ENCODE measurements at places on chromosomes 2 and 18.
A peak's percentile ranks its signal among the peaks of the same experiment; 100 is the strongest.

DNA sequence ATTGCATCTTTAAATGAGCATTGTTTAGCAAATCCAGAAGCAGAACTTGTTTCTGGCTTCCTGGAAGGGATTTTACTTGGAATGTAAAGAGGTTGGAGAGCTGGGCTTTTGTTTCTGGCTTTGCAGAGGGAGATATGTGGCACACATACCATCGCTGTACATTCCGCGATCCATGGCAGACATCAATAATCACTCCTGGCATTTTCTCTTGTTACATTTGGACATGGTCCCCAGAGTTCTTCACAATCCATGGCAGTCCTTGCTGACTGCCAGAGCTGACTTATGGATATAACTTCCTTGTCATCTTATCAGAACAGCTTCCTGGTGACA lies 445.6 kb upstream of the SPRED2 start:
- no peak for DNase-seq

DNA sequence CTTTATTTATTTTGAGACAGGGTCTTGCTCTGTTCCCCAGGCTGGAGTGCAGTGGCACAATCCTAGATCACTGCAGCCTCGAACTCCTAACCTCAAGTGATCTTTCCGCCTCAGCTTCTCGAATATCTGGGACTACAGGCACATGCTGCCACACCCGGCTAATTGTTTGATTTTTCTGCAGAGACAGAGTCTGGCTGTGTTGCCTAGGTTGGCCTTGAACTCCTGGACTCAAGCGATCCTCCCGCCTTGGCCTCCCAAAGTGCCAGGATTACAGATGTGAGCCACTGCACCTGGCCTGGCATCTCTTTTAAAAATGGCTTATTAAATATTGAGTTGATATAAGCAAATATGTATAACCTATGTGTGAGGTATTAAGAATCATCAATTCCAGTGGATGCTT lies 209.5 kb downstream of the FAM210A start:
- DNase-seq = no peak

GRCh38 chr2:79994161-79994560 lies 310.4 kb downstream of the LRRTM1 start:
- peak; percentile 77 for DNase-seq

DNA sequence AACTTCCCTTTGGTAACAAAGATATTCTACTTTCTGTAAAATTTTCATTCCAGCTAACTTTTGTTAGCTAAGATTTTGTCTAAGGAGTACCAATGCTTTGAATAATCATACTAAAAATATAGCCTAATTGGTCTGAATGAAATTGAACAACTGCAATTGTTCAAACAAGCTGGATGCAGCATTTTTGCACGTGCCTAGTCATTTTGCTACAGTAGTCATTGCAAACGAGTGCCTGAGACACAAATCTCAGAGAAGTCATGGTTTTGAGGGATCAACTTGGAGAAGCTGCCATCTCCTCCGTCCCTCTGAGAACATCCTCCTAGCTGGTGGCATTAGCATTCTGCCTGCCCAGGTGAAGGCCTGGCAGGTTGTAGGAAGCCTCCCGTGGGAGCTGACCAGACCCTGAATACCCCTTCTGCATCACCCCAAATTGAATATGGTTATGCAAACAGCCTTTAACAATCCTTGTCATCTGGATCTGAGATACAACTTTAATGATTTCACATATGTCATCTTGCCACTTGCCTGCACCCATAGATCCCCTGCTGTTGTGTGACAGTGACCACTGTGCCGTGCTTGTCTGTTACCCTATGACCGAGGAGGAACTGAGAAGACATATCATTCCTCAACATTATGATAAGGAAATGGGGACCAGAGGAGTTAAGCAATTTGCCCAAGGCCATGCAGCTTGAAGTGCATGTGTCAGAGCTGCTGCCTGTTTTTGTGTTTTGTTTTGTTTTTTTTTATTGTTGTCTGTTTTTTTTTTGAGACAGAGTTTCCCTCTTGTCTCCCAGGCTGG lies 29.1 kb upstream of the MGAT4A start:
- DNase-seq = peak; percentile 79

GRCh38 chr2:38465789-38466127 lies 88.7 kb upstream of the ATL2 start:
- peak; percentile 69 for DNase-seq

DNA sequence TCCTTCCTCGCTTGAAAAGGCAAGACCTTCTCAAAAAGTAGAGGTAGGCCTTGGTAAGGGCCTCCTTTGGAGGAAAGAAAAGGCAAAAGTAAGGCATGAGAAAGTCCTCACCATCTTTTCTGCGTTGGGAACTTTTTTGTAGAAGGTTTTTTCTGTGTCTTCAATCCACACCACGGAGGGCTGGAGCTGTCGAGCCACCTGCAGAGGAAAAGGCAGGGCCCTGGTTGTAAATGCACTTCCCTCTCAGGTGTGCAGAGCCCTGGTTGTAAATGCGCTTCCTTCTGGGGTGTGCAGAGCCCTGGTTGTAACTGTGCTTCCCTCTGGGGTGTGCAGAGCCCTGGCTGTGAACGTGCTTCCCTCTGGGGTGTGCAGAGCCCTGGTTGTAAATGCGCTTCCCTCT lies 80.2 kb upstream of the ASB18 start:
- no peak for DNase-seq

- no peak for DNase-seq
These were observed 14.2 kb downstream of the HPCAL1 start for GRCh38 chr2:10316860-10317259.

- peak; percentile 7 for DNase-seq
These were observed 259.7 kb downstream of the PDE11A start for GRCh38 chr2:177812713-177813396.

GRCh38 chr2:61499060-61499459 lies 28.2 kb upstream of the USP34 start:
- DNase-seq = no peak

GRCh38 chr2:39724828-39725144 lies 54.3 kb downstream of the THUMPD2 start:
- no peak for DNase-seq

DNA sequence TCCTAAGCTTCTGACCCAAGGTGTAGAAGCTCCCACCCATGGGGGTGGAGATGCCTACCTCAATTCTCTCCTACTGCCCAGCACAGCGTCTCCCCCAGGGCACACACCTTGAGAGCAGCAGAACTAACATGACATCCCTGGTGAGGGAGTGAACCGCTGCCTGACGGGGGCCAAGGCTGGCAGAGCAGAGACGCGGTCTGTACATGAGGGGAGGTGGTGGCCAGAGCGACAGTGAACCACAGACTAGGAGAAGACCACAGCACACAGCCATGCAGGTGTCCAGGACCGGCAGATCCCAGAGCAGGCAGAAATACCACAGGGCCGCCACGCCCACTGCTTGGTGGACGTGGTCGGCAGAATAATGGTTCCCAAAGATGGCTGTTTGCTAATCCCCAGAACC lies 40.4 kb downstream of the TFCP2L1 start:
- no peak for DNase-seq

DNA sequence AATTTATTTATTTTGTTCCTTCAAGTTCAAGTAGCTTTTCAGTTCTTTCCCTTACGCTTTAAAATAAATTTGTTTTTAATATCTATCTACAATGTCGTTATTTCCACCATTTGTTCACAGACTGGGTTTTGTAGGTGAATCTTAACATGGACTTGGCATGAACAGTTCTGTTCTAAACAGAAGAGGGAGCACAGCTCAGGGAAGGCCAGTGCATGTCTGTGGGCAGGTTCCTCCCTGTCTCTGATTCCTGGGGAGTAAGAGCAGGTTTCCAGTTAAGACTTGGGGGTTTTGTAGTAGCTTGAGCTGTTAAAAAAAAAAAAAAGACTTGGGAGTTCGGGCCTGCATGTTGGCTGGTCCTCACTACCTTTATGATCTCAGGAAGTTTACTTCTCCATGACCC lies 11.1 kb downstream of the TTL start:
- DNase-seq = peak; percentile 31

DNA sequence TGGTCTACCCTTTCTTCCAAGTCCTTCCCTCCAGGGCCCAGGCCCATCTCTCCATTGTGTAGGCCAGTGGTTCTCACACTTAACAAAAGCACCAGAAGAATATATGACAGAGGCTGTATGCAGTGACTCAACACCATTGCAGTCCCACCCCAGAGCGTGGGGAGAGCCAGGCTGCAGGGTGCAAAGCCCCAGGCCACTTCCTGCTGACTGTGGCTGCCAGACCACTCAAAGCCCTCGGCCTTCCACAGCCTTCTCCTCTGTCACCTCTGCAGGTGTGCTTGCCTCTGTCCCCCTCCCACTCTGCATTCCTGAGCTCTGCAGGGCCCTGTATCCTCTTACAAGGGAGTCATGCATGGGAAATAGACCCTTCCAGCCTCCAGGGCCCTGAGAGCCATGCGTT lies 40.4 kb upstream of the ARHGEF4 start:
- DNase-seq = peak; percentile 82

DNA sequence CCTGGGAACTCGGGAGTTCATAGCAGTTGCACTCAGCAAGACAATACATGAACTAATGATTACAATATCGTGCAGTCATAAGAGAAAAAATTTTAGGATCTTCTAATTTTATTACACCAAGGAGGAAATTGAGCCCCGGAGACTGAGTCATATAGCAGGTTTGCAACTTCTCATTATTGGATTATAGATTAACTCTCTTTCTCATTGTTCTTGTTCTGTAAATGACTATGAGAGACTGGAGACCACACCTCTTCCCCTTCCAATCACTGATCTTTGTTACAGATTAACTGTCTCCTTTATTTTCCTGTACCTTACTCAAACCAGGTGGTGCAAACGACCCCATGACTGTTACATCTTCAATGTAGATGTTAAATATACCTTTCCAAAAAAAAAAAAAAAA lies 435.8 kb upstream of the DDX18 start:
- no peak for DNase-seq

DNA sequence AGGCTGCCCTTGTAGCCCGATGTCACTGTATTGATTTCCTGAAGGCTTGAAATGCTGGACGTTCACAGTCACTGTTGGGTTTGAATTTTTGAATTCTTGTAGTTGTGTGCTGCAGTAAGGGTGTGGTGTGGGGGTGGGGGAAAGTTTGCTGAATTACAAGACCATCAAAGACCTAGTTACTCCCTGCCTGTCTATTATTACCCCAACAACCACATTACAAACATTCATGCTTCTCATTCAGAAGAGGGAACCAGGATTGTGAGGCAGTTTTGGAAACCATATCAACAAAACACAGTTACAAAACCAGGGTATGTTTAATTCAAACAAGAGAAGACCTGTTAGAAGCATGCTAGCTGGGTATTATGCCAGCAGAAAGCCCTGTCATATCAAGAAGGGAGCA lies 85.8 kb downstream of the CLHC1 start:
- DNase-seq = no peak

GRCh38 chr2:103264058-103264768 lies 502.4 kb downstream of the TMEM182 start:
- DNase-seq = no peak

- no peak for DNase-seq
These were observed 47.1 kb downstream of the HS6ST1 start for GRCh38 chr2:128271597-128271910.

DNA sequence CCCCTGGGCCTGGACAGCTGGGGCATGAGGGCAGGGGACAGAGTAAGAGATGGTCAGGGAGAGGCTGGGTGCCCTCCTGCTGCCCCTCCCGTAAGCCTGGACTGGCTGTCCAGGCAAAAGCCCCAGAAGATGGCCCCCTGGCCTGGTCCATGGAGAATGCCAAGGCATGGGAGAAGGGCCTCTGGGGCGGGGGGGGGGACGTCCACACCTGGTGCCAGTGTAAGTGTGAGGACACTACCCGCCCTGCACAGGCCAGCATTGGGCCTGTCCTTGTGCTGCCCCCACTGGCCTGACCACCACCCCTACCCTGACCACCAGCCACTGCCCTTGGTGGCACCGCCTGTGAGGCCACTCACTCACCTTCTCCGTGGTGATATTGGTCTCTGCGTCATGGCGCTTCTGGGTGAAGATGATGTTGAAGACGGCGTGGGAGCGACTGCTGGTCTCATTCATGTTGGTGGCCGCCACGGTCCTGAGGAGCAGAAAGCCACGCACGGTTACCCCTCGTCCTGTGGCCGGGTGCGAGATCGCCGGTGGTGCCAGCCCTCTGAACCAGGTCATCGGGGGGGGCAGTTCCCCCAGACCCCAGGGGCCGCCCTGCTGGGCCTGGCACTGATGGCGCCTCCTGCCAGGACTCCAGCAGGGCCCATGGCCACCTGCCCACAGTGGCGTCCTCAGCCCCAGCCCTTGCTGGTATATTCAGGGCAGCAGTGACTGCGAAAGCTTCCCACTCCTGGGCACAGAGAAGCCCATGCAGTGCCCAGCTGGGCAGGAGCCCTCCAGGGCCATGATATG lies 35.2 kb downstream of the KIF1A start:
- no peak for DNase-seq
